NCI-H1417 treated with DMSO at 0.1 percent for 48 hours (cell line): ENCODE measurements at places on chromosomes 11 and 22.

DNA sequence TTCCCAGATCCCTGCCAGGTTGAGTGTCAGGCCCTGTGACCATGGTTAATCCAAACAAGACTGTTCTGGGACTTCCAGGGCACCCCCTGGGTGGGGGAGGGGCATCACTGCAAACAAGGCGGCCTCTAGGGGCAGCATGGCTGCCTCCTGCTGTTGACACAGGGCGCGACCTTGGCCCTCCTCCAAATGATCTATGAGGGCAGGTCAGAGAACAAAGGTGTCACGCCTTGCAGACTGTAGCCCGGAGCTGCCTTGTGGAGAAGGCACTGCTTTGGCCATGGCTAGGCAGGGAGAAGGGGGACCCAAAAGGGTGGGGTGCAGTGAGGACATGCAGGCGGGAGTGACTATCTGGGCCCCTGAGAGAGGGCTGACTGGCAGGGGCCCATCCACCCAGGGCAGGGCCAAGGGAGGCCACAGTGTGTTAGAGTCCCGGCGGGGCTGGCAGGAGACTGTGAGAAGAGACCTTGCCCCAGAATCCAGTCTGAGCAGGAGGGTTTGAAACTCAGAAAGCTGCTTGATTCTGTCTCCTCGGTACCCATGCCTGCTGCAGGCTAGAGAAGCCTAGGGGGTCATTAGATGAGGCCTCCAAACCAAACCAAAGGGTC lies 35.6 kb downstream of the KCNC1 start:
- DNase-seq = no peak

GRCh38 chr22:46377525-46378425 lies 42.3 kb downstream of the TRMU start:
- DNase-seq = no peak

GRCh38 chr22:24588381-24588756 lies 4.5 kb downstream of the LRRC75B start:
- DNase-seq = no peak

DNA sequence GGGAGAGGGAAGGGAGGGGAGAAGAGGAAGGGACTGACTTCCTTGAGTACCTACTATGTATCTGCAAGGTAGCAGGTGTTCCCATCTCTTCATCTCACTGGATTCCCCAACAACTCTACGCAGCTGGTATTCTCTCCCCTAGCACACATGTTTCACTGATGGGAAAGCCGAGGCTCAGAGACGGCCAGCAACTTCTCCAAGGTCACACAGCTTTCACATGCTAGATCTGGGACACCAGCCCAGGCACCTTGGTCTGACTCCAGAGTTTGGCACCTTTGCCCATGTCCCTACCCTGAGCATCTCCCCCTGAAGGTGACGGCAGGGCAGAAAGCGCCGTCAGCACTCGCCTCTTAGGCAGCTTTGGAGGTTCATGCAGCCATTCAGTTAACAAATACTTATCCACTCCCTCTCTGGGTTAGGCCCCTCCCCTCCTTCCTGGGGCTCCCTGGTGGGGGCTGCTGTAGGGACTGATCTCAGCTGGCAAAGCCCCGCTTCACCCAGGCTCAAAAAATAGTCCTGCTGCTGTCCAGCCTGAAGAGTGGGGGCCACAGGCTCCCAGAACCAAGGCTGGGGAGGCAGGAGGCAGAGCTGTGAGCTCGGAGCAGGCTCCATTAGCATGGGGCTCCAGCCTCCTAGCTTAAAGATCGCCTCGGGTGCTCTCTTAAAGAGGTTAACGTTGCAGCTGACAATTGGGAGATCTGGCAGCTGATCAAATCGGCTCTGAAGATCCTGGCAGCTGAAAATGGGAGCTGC lies 79.4 kb downstream of the IGLL1 start:
- DNase-seq = no peak

- no peak for DNase-seq
Measured at GRCh38 chr22:29253561-29254285, 14.1 kb downstream of the RHBDD3 start.

- no peak for DNase-seq
Measured at GRCh38 chr11:77211594-77212251, 83.7 kb downstream of the MYO7A start.

- no peak for DNase-seq
Measured at GRCh38 chr11:4606231-4607015, 1.6 kb downstream of the TRIM68 start.

GRCh38 chr11:64866173-64866491 lies 12.3 kb downstream of the EHD1 start:
- DNase-seq = no peak

- DNase-seq = no peak
Measured at GRCh38 chr11:83285151-83285770, 906 bp downstream of the CCDC90B start.

- no peak for DNase-seq
Measured at GRCh38 chr22:50192436-50193204, 6.9 kb downstream of the TRABD start.

DNA sequence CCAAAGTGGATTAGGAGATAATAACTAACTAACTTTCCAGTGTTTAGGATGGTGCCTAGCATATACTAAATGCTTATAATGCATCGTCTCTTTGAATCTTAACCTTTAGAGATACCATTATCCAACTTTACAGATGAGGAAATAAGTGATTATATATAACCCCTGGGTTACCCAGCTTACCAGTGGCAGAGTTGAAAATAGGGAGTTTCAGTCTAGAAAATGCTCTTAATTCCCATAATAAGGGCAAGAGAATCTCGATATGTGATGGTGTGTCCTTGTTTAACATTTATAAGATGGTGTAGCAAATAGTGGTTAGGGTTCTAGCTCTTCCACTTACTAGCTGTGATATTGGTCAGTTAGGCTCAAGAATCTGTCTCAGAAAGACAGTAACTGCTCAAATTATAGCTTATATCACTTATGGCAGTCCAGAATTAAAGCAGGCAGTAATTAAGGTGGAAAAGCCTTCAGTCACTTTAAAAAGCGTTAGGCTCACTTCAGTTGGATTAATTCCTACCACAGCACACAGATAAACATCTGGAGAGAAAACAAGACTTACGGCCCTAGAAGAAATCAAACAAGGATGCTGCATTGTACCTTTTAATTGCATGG lies 6.3 kb downstream of the XBP1 start:
- DNase-seq = no peak

DNA sequence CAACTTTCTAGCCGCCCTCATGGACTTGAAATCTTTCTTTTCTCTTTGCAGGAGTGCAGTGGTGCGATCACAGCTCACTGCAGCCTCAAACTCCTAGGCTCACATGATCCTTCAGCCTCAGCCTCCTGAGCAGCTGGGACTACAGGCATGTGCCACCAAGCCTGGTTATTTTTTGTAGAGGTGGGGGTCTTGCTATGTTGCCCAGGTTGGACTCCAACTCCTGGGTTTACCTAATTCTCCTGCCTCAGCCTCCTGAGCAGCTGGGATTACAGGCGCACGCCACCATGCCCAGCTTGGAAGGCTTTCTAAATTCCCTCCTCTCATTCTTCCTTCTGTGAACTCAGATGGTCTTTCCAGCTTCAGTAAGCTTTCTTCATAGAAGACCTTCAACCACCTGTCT lies 4.7 kb upstream of the APOA1 start:
- no peak for DNase-seq

GRCh38 chr11:83766932-83767331 lies 480.8 kb upstream of the CCDC90B start:
- no peak for DNase-seq

DNA sequence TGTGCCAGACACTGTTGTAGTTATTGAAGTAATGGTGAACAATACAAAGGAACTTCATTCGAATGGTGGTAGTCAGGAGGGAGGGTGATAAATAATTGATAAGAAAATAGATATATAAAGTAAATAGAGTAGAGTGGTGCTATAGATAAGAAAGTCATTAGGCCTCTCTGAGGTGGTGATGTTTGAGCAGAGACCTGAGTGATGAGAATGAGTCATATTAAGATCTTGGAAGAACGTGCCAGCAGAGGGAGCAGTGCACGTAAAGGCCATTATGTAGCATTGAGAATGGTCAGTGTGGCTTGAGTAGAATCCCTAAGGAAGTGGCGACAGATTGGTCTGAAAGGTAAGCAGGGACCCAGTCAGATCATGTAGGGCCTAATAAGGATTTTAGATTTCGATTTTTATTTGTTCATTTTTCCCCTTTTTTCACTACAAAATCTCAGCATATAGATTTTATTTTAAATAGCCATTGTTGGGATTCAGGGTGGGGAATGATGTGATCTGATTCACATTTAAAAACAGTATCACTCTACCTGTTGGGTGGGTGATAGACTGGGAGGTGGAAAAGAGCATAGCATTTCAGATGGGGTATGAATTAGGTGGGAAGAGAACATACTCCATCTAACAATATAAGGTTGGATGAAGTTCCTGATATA lies 44.7 kb downstream of the CCDC90B start:
- no peak for DNase-seq

GRCh38 chr22:45009606-45010531 lies at the start of gene PHF21B:
PHF21B (minus strand) TSS chr22:45010005; CDS start chr22:45009549, 456 bp downstream.
- no peak for DNase-seq
